ENCODE measurements at places on chromosomes 7 and 10. TPM values are rescaled to one million over a fixed set of nuclear protein-coding genes. Genes with fewer than 3 reads are reported as not detected.

SFMBT2 gene
- 50.6 TPM for total RNA-seq

DNA sequence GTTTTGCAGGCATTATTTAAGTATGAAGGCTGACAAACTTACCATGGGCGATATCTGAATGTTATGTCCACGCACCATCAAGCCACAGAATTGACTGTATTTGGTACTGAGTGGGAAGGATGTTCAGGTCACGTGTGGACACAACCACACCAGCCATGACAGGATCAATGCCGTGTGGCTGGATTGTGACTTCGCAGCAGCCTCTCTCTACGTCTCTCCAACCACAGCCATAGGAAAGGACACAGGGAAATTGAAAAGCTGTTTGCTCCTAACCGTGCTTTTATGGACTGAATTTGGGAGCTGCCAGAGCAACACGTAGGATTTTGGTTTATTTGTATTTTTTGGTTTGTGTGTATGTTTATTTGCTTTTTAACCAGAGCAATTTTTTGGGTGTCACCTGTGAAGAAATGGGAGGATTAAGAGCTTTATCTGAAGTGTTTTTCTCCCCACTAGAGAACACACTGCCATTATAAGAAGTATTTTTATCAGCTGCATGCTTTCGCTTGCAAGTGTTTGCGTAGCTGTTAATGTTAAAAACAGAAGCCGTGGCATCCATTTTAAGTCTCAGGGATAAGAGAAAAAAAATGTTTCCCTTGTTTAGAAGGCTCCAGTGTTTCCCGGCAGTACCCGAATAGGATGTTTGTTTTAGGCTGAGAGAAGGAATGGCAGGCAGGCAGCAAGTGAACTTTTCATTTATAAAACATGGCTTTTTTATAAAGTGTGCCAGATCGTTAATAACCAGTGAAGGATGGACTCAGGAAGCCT is 401.1 kb upstream of the NFE2L3 start:
- no peaks in the 10 kb centered on the region for H3K4me1 ChIP-seq
- H3K27ac ChIP-seq, result no peak overlapping the region
- H3K27me3 ChIP-seq, result peaks cover 5% of the 10 kb centered on the region
- no peaks in the 10 kb centered on the region for H3K36me3 ChIP-seq

- no peak overlapping the region for H3K27ac ChIP-seq
- H3K4me3 ChIP-seq, result no peak overlapping the region
- no peak for DNase-seq
- no peaks in the 10 kb centered on the region for H3K27me3 ChIP-seq
- no peaks in the 10 kb centered on the region for H3K36me3 ChIP-seq
Observed at GRCh38 chr7:126589068-126589684, 663.6 kb downstream of the GRM8 start.

GRCh38 chr7:8082762-8083161 is 114.2 kb downstream of the GLCCI1 start:
- no peak for DNase-seq
- H3K36me3 ChIP-seq, result peaks cover 13% of the 10 kb centered on the region
- H3K27me3 ChIP-seq, result no peaks in the 10 kb centered on the region
- no peak overlapping the region for H3K27ac ChIP-seq
- peaks cover 2% of the 10 kb centered on the region for H3K4me1 ChIP-seq
- H3K4me3 ChIP-seq, result no peak overlapping the region

GRCh38 chr7:139515266-139515665 is 8.2 kb upstream of the CLEC2L start:
- H3K27ac ChIP-seq, result no peak overlapping the region
- no peak overlapping the region for H3K4me3 ChIP-seq
- H3K4me1 ChIP-seq, result peaks cover 2% of the 10 kb centered on the region
- peaks cover 2% of the 10 kb centered on the region for H3K27me3 ChIP-seq
- no peaks in the 10 kb centered on the region for H3K36me3 ChIP-seq
- no peak for DNase-seq
